Memory B cell (primary cell): ENCODE measurements at places on chromosomes 16 and 17.

DNA sequence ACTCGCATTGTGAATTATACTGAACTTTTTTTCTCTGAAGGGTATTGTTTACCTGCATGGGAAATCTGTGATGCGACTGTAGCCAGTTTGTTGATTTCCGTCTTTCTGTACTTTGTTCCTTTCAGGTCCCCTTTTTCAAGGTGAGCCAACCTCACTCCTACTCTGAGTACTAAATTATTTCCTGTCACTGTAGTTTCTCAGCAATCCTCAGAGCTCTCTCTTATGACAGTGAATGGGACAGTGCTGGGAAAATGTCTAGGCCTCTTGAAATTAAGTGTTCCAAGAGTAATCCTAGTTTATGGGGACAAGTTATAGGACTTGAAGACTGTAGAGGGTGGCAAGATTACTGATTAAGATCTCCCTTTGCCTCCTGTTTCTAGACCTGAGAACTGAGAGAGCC lies 167.6 kb downstream of the CNTNAP4 start:
- DNase-seq = no peak

DNA sequence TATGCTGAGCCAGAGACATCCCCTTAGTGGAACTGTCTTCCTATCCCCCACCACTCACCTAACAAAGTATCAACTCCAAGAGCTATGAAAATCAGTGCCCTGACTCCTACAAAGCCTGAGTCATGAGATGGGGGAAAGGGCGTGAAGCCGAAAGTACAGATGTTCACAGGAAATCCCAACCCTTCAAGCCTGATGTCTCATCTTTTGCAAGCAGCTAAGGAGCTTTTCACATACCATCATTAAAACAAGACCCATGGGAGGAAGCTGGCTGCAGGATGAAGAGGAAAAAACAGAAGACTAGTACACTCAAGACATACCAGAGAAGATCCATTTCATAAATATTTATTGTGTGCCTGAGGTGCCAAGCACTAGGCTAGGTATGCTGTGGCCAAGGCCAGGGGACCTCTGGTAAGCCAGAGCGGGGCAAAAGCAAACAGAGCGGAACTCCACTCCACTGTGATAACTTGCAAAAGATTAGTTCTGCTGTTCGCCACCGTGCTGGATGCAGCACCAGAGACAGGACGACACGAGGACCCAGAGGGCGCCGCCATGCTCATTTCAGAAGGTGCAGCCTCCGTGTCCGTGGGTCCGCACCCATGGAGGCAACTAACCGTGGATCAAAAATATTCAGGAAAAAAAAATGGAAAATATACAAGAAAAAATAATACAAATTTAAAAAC lies 4.5 kb upstream of the MNT start:
- DNase-seq = no peak

DNA sequence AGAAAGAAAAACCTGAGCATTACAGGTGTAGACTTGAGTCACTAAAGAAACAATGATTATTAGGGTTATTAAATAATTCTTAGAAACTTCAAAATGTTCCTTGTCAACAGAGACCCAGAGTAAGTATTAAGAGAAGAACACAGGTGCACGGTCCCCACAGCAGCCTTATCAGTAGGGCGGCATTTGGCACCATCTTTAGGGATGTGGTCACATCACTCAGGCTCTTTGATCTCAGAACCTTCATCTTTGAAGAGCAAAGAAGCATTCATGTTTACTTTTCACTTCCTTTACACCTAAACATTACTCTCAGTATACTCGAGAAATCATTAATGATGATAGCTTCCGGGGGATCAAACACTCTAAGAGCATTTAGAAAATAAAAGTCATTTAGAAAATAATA lies 928.7 kb downstream of the KCNJ2 start:
- DNase-seq = no peak

GRCh38 chr16:6512512-6512911 lies 820.1 kb upstream of the RBFOX1 start:
- DNase-seq = no peak

- DNase-seq = no peak
These were observed 18.5 kb upstream of the DNAJA2 start for GRCh38 chr16:46991729-46992704.

- no peak for DNase-seq
These were observed 571.5 kb upstream of the PSMD7 start for GRCh38 chr16:73725156-73725555.

DNA sequence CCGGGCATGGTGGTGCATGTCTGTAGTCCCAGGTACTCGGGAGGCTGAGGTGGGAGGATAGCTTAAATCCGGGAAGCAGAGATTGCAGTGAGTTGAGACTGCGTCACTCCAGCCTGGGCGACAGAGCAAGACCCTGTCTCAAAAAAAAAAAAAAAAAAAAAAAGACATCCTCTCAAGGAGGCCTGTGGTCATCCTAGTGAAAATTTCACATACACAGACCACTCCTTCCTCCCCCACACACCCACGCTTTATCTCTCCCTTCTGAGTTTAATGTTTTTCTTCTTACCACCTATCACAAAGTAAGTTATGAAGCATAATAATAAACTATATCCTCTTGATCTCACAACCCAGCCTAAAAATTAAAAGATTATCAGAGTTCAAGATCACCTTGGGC lies 1.3 kb upstream of the NOL11 start:
- no peak for DNase-seq

GRCh38 chr16:86325360-86325759 lies 185.0 kb upstream of the FOXF1 start:
- no peak for DNase-seq

DNA sequence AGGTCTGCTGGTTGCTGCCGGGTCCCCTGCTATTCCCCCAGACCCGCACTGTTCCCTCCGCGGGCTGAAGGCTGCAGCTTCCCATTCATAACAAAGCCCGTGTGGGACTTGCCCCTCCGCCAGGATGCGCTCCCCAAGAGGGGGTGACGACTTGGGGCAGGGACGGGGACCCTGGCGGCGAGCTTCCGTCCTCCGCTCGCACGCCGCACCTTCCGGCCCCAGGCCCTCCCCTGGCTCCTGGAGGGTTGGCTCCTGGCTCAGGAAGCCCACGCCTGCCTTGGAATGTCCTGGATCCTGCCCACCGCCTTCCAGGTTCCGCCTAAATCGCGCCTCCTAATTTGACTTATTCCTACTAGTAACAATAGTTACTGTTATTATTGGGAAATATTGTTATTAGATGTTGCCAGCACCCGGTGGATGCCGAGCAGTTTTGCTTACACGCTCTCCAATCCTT lies 1.1 kb upstream of the TFAP4 start:
- no peak for DNase-seq

GRCh38 chr16:27175888-27176287 lies 27.4 kb upstream of the KDM8 start:
- DNase-seq = no peak

DNA sequence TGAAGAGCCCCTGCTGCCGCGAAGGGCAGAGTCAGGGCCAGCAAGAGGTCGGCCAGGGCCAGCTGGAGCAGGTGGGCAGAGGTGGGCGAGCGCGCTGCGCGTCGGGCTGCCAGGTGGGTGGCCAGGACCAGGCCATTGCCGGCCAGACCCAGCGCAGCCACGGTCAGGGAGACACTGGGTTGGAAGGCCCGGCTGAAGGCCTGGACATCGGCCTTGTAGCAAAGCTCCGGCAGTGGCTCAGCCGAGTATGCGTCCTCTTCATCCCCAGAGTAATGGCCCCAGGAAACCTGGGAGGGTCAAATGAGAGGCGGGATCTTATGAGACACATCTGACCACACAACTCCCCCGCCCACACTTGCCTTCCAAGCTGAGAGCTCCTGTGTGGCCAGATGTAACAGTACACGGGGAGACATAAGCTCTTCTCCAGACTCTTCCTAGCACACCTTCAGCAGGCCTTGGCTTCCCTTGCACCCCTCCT lies 1.3 kb downstream of the CCR10 start:
- no peak for DNase-seq

DNA sequence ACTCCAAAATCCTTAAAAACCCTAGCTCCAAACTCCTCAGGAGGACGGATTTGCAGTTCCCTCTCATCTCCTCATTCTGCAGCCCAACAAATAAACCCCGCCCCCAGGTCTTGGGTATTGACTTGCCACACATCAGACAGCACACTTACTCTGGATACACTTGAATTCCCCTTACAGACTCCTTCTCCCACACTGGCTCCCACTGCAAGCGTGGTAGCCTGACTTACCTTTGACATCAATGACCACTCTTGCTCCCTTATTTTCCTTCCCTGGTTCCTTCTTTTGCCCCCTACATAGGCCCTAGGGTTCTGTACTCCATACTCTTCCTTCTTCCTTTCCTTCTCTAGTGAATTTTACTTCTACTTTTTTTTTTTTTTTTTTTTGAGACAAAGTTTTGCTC lies 7.5 kb downstream of the RFFL start:
- DNase-seq = no peak

GRCh38 chr16:65697065-65697464 lies 575.2 kb upstream of the CDH11 start:
- no peak for DNase-seq

- no peak for DNase-seq
These were observed 16.9 kb downstream of the DNASE1 start for GRCh38 chr16:3671424-3671823.

- no peak for DNase-seq
These were observed 23.8 kb upstream of the SMG8 start for GRCh38 chr17:59185997-59186396.

DNA sequence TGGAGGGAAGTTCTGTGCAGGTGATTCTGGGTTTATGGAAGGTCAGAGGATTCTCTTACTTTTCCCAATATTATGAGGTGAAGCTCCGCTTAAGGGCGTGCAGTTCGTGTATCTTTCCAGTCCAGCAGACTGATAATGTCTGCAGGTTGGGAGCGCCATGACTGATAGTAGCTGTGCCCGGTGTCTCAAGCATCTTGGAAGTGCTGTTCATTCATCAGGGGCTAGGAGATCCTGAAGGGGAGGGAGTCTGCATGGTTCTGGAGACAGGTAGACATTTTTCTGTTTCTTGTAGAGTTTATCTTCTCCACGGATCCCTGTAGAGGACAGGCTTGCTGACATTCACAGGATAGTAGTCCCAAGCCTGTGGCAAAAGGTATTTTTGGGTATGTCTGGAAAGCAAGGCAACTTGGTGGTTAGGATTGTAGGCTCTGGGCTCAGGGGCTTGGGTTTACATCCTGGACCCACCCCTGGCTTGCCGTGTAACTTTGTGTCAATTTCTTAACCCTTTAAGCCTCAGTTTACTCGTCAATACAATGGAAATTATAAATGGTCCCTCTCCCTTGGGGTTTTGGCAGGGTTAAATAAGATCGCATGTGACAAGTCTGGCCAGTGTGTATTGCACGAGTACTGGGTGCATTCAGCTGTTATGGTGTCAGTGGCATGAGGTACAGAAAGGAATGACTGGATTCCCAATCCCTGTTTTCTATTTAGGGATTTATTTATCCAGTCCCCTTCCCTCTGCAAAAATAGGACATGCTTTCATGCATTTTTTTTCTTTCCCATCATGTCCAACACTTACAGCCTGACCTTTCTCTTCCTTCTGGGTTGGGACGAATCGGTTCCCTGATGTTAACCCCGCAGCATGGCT lies 8.2 kb downstream of the HLF start:
- DNase-seq = no peak

GRCh38 chr17:16287563-16288027 lies 65.7 kb downstream of the CENPV start:
- no peak for DNase-seq

DNA sequence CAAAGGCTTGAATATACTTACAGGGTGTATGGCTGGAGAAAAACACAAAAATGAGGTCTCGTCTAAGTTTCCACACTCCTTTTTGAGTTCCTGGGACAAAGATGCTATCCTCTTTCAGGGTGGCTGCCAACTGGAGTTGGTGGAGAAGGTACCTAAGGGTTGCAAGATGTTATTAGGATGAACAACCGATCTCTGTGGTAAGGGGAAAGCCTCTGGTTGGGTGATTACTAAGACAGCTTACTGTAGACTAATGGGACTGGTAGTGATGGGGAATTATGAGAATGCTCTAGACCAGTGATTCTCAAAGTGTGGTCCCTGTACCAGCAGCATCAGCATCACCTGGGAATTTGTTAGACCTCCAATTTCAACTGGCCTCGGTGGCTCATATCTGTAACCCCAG lies 6.0 kb downstream of the ADAT1 start:
- no peak for DNase-seq

DNA sequence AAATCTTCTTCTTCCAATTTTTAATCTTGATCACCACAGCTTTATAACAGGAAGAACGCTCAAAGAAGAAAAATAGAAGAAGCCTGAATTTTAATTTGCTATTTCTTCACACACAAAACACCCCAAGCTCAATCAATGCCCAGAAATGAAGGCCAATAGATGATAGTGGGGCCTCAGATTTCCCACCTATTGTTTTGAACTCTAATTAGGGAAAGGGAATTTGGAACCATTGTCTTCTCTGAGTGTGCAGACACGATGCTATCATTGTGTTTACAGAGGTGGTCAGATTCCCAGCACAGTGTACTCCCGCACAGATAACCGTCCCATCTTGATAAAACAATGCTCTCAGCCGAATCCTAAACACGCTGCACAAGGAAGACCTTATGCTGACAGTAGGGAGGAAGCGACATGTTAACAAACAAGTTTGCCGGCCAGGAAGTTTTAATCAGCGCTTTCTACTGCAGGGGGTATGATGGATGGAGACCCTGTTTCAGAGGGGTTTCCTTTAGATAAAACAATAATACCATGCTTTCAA lies 684.7 kb downstream of the MAF start:
- no peak for DNase-seq

GRCh38 chr16:47734987-47735594 lies 274.0 kb downstream of the PHKB start:
- no peak for DNase-seq

DNA sequence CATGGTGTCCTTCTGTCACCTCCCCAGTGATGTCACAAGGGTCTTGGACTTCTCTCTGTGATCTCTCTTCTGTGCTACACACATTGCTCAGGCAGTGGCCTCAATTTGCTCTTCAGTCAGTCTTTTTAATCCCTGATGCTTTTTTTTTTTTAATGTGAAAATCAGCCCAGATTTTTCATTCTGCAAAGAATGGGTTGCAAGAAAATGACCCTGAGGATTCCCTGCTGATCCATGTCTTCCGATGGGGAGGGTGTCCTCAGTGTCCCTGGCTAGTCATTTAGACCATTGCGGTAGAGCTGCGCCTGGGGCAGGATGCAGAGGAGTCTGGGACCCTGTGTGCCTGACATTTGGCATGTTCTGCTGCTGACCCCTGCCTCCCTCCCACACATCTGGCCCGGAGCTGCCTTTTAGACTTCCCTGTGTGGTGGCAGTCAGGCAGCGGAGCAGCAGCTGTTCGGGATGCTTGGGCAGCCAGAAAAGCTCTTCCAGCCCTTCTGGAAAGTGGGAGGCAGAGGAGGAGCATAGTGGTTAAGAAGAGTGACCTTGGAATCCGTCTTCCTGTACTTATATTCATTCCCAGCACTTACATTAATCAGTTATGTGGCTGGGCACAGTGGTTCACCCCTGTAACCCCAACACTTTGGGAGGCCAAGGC lies 12.3 kb downstream of the GPT2 start:
- DNase-seq = no peak
